Stimulated activated CD4-positive, alpha-beta T cell treated with anti-CD3 and anti-CD28 coated beads, Interleukin-15, amount 100 ng/mL, for 48 hours (primary cell): ENCODE measurements at places on chromosomes 11 and 22.

DNA sequence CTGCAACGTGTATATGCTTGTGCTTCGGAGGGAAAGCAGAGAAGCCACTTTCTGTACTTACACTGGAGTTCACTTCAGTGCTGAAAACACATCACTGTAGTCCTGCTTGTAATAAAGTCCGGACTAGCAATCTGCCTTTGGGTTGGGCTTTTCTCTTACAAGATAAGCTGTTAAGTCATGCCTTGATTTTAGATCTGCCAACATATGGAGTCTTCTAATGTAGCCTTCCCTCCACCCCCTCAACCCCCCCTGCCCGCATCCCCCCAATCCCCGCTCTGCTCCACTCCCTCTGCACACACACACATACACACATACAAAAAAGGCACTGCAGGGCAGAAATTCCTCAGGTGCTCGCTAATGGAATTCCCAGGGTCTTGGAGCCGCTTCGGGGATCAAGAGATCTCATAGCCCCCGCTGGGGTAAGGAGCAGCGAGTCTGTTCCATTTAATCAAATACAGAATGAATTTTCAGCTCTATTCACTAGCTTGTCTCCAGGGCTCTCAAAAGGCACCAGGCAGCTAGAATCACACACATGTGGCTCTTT lies 3.4 kb downstream of the CDON start:
- no peak for DNase-seq

- no peak for DNase-seq
Observed at GRCh38 chr11:114255289-114255688, 40.9 kb upstream of the NNMT start.

DNA sequence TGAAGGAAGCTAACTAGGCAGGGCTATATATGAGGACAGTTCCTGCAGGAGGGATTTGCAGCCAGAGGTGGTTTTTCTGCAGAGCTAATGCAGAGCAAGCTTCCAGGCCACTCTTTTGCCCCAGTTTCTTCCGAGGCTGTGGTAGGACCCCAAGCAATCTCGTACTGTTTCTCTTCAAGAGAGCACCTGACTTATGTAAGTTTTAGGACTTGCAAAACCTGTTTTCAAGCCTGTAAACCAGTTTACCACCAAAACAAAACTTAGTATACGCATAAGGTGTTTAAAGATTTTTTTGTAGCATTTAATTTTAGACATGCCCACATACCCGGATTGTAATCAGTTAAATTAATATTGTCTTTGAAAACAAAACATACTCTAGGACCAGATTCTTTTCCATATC lies 7.7 kb upstream of the APLP2 start:
- DNase-seq = no peak

DNA sequence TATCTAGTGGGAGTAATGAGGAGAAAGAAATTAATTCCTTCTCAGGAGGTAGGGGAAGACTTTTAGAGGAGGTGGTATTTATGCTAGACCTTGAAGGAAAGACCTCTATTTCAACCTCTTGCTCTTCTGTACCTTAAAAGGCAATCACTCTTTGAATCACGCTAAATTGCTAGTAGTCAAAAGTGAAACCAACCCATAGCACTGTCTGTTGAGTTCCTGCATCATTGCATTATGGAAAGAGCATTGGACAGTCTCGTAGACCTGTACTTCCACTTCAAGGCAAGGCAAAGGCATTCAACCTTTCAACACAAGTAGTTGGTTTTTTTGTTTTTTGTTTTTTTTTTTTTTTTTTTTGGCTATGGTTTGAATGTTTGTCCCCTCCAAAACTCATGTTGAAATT lies 770.4 kb downstream of the ETS1 start:
- DNase-seq = no peak

DNA sequence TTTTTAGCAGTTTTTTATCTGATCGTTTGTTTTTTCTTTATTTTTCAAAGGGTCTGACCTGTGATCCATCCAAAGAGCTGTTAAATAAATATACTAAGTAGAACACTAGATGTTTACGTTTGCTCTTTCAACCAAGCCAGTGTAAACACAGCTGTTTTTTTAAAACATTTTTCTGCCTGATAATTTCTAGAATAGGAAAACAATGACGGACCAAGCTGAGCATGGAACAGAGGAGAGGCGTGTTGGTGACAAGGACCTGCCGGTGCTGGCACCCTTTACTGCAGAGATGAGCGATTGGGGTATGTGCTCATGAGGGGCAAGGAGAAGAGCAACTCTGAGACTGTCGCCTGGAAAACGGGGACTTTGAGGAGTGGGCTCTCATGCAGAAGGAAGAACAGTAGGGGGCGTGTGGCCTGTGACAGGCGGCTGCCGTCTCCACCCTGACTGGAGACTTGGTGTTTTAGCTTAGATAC lies 28.6 kb upstream of the PANX2 start:
- DNase-seq = no peak
